ENCODE measurements at places on chromosomes 3 and 15. TPM values are rescaled to one million over a fixed set of nuclear protein-coding genes. Genes with fewer than 3 reads are reported as not detected.

DNA sequence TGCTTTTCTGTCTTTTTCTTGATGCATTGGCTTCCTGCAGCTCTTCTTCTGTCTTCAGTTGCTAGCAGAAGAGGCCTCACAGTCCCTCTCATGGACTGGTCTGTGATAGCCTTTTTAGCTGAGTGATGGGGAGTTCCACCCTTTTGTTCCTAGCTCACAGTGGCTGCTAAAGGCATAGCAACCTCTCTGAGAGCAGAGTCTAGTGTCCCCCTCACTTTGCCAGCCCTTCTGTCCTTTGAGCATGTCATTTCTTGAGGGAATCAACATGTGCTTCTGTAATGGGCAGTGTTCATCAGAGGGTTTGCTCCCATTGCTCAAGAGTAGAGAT is 44.4 kb downstream of the GAP43 start:
- no peak for DNase-seq

GRCh38 chr3:147914532-147914931 is 505.4 kb downstream of the ZIC1 start:
- DNase-seq = no peak

GRCh38 chr15:40055576-40056293 is 16.8 kb upstream of the SRP14 start:
- DNase-seq = no peak

DNA sequence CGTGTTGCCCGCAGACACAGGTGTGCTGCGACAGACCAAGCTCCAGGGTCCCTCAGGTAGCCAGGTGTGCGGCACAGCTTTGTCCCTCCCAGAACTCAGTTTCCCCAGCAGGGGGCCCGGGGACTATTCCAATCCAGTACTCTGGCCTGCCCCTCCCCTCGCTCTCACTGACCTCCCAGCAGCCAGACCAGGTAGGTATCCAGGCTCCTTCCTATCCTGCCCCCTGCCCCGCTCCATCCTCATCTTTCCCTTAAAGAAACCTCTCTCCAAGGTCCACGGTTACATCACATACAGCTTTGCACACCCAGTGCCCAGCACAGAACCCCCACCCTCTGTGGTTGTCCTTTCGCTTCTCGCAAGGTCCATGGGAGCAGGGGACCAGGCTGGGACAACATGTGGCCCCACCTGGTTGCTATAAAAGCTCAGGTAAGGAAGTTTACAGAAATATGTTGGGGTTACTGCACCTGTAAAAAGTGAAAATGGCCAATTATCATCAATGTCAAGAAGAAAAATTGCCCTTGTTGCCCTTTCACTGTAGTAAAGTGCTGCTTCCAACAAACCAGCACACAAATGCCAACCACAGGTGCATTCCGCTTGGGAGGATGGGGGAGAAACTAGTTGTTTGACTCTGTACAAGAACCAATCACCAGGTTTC is 7.3 kb upstream of the CYP11A1 start:
- DNase-seq = no peak

GRCh38 chr15:39411102-39411989 is 169.5 kb upstream of the THBS1 start:
- DNase-seq = no peak

DNA sequence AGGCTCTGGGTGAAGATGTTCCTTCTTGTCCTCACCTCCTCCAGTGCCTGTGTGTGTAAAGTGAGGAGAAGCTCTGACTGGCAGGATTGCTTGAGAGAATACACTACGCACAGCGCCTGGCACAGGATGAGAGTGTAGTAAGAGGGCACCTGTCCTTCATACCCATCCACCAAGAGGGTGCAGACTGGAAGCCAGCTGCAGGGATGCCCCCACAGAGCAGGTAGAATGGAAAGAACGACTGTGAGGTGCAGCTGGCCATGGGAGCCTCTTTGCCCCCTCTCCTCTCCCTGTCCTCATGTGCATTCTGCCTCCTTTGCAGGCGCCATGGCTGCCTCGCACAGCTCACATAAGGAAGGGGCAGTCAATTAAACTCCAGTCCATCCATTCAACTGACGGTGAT is 12.3 kb downstream of the FBXL22 start:
- no peak for DNase-seq

GRCh38 chr3:88301273-88301995 is 151.7 kb downstream of the C3orf38 start:
- DNase-seq = no peak

The ST3GAL6 gene
- 0.25 TPM for total RNA-seq

GRCh38 chr3:155944081-155944480 is 73.6 kb downstream of the GMPS start:
- no peak for DNase-seq

DNA sequence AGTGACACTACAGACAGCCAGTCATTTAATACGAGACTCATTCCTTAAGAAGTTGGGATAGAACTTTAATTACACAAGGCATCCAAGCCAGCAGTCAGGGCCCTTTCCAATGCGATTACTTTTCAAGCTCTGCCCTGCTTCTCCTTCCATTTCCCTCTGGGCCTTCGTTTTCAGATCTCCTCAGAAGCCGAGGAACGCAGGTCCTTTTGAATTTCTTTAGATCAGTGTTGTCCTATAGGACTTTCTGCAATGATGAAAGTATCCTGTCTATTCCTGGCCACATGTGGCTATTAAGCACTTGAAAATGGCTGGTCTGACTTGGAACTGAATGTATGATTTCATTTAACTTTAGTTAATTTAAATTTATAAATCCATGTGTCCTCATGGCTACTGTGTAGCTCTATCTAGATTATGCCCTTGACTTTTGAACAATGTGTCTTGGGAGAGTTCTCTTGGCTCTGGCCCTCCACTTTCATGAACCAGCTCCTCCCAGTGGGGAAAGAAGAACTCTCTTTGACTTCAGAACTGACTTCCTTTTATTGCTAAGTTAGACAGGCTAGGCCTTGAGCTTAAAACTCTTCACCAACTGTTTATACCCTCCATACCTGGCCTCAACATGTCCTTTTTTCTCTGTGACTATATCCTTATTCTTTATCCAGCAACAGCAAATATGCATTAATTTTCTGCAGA is 22.6 kb downstream of the TGFBR2 start:
- DNase-seq = peak; percentile 75

DNA sequence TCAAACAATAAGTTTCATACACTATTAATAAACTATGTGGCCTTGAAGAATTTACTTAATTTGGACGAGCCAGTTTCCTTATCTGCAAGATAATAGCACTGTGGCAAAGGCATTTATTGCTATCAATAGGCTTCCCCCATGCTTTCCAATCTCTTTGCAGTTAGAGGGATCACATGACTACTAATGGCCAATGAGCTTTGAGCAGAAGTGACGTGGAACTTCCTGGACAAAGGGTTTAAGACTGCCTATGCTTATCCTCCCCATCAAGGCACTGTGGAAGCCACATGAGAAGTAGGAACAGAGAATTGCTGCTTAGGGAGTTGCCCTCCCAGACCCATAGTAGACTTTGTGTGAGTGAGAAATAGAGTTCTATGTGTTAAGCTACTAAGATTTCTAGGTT is 16.7 kb upstream of the ZMAT3 start:
- DNase-seq = peak; percentile 36

DNA sequence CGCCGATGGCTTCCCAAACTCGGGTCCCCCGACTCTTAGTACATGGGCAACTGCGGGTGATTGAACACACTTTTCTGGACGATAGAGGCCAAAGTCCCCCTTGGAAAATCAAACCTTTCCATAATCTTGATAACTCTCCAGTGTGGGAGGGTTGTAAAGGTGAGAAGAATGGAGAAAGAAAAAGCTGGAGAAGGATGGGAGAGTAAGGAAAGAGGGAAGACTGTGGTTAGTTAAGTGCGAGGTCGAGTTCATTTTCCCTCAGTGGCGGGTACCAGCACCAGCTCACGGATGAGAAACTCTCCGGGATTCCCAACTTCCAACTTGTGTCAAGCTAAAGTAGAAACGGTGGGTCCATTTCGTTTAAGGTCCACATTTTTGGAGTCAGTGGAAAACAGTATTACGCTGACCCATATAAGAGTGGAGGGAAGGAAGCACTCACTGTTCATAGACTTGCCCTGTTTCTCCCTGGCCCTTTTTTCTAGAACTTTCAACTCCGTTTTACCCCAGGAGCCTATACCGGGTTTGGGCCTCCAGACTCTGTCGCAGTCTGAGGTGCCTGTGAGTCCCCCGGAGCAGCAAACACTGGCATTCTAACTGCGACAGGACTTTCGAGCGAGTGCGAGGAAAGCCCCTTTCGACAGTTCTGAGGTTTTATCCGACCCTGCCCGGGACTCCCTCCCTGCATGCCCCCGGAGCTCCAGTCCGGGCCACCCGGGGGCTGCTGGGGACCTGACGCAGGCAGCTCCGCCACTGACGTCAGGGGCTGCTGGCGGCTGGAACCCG is 14.8 kb downstream of the ZIC1 start:
- DNase-seq = no peak

GRCh38 chr15:77418966-77419835 is 703 bp downstream of the PEAK1 start:
- DNase-seq = no peak

The OR4F15 gene
- total RNA-seq = not detected

The SLC28A1 gene
- total RNA-seq = not detected

DNA sequence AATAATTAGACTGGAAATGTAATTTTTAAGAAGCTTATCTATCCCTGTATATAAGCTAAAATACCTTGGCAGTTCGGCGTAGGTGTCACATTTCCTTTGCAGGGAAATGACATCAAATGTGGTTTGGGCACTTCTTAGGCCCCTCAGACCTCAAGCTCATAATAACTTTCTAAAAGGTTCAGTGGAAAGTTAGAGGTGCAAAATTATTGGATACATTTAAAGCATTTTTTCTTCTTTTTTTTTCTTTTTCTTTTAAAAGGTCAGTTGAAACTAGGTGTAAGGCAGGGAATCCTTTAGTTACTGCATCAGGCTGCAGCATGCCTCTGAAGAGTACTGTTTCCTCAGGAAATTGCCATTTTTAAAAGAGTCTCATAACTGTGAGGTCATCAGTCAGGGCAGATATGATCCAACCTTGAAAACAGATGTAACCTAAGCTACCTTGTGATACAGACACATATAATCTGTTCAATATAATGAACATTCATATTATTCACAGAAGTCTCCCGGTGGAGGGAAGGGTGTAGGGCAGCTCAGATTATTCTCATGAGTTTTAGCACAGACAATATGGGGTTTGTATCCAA is 4.8 kb downstream of the SACM1L start:
- peak; percentile 14 for DNase-seq

GRCh38 chr3:47961815-47962606 is 54.2 kb downstream of the MAP4 start:
- peak; percentile 57 for DNase-seq

DNA sequence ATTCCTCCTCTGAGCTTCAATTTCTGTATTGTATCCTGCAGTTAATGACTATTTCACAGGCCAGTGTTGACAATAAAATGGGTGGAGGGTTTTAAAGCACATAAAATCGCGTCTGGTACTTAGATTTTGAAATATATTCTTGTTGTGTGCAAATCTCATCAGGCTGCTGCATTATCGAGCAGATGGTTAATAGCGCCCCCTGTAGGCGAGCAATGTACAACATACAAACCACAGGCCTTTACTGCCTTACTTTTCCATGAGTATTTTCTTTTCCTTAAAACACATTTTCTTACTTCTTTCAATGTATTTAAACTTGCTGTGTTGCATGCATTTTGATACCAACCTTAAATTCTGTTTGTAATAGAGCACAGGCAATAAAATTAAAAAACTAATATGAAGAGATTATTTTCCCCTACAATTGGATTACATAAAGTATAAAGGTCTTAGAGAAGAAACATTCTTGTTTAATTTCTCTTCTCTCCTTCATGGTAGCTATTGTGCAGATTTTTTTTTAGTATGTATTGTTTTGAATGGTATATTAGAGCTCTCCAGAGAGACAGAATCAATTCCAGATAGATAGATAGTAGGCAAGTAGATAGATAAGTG is 608.4 kb downstream of the CADM2 start:
- peak; percentile 46 for DNase-seq

- no peak for DNase-seq
Measured at GRCh38 chr3:15316998-15317435, 15.4 kb downstream of the SH3BP5 start.

GRCh38 chr15:65249641-65250040 is 37.0 kb downstream of the PARP16 start:
- DNase-seq = no peak

DNA sequence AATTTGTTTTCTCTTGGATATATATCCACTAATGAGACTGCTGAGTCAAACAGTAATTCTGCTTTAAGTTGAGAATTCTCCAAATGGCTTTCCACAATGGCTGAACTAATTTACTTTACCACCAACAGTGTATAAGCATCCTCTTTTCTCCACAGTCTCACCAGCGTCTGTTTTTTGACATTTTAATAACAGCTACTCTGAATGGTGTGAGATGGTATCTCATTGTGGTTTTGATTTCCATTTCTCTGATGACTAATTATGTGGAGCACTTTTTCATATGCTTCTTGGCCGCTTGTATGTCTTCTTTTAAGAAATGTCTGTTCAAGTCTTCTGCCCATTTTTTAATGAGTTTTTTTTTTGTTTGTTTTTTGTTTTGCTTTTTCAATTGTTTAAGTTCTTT is 206.2 kb downstream of the CTNNB1 start:
- DNase-seq = no peak

GRCh38 chr15:100919481-100920405 is 586 bp downstream of the LRRK1 start:
- DNase-seq = peak; percentile 48

- no peak for DNase-seq
Measured at GRCh38 chr3:174441588-174442301, 417.4 kb upstream of the NAALADL2 start.

The SAMMSON gene
- not detected for total RNA-seq

- DNase-seq = peak; percentile 10
Measured at GRCh38 chr3:109098079-109098644, 19.8 kb downstream of the MORC1 start.

- no peak for DNase-seq
Measured at GRCh38 chr3:171944118-171945016, 95.0 kb upstream of the FNDC3B start.

GRCh38 chr15:58492661-58493397 is 61.0 kb downstream of the LIPC start:
- no peak for DNase-seq

DNA sequence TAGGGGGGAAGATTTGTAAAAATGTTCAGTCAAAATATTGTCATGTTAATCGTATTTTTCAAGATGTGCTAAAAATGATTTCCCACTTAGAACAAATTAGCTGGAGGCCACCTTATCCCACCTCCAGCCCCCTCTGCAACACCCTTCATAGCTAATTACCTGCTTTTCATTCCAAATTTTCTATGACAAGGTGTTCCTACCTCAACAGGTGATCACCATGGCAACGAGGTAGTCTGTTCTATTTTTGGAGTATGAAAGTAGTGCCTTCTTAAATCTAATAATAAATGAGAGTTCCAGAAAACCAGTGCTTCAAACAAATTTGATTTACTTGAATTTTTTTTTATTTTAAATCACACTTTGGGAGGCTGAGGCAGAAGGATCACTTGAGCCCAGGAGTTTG is 149.8 kb downstream of the FNDC3B start:
- no peak for DNase-seq

- DNase-seq = no peak
Measured at GRCh38 chr3:146050691-146051090, 110.3 kb downstream of the PLOD2 start.

GRCh38 chr15:61831505-61831921 is 228.7 kb downstream of the VPS13C start:
- no peak for DNase-seq

The CPLX3 gene
- total RNA-seq = 1.5 TPM

- no peak for DNase-seq
Measured at GRCh38 chr3:161295325-161295724, 74.2 kb downstream of the NMD3 start.

The APOD gene
- not detected for total RNA-seq

GRCh38 chr3:112925969-112926368 is 48.9 kb downstream of the CD200R1 start:
- no peak for DNase-seq

All from OCI-LY7 (cell line).